GM23248 (cell line): ENCODE measurements at places on chromosomes 7 and 10.

GRCh38 chr7:94877731-94878670, 29.4 kb upstream of the PPP1R9A start:
- DNase-seq = no peak

- no peak for DNase-seq
Measured at GRCh38 chr10:15805395-15806058, 54.8 kb downstream of the MINDY3 start.

DNA sequence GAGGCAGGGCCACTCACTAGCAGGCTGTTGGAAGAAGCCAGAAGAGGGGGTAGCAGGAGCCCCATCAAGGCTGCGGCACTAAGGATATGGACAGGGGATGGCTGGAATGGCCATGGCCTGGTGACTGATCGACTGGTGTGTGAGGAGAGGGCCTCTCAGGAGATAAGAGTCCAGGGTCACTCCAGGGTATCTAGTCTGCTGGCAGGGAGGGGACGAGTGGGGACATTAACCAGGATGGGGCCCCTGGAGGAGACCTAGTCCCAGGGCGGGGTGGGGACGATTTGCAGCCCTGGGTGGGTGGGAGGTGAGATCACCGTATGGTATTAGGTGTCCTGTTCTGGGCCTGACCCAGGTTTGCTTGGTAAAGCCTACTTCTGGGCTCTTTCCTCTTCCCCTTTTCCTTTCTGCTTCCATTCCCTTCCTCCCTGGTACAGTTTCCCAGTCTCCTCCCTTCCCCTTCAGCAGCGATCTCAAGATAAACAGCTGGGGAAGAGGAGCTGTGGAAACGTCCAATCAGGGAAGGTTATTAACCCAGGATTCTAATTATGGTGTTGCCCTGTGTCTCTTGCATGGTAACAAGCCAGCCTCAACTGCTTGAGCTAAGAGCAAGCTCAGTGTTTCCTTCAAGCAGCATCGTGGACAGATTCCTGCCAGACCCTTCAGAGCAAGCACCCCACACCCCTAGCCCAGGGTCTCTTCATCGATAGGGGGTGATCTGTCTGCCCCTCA, 233.2 kb downstream of the RPS24 start:
- DNase-seq = no peak

DNA sequence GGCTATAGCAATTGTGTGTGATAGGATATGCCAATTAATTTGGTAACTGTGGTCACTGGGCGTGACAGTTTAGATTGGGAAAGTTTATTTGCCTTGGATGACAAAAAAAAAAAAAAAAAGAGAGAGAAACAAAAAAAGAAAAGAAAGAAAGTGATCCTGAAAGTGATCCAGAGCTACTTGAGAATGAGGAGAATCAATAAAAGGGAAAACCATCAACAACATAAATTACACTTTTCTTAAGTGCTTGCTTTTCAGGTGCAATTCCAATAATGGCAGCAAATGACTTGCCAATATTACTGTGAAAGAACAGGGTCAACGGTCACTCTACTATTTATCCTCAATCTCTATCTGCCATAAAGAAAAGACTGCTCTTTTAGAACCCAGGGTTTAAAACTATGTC, 191.8 kb upstream of the SEMA3C start:
- no peak for DNase-seq

DNA sequence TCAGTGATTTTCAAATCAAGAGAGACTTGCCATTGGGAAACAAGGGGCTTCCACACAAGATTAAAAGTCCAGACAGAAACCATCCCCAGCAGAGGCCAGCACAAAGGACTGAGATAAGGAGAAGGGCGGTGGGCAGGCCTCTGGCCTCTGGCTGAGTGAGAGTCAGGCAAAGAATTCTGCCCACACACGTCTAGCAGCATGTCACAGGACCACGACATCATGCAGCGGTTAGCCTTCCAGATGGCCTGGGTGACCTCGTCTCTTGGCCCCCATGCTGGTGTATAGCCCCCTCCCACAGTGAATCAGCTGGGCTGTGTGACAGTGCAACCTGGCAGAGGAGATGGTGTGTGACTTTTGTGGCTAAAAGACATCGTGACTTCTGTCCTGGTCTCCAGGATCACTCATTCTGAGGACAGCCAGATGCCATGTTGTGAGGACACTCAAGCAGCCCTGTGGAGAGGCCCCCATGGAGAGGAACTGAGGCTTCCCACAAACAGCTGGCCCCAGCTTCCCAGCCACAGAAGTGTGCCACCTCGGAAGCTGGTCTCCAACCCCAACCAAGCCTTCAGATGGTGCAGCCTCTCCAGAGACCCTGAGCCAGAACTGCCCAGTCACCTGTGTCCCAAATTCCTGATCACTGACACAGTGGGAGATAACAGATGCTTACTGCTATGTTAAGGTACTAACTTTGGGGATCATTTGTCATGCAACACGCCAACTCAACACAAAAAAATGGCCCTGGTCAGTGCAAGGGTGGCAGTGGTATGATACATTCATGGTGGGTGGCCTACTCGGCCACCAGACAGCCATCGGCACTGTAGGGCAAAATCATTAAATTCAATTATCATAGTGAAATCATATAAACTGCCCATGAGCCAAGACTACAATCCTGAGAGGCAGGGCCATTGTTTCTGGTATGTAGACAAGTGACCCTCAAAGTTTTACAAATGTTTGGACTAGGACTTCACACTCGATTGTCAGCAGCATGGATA, 73.2 kb downstream of the TNS3 start:
- no peak for DNase-seq

DNA sequence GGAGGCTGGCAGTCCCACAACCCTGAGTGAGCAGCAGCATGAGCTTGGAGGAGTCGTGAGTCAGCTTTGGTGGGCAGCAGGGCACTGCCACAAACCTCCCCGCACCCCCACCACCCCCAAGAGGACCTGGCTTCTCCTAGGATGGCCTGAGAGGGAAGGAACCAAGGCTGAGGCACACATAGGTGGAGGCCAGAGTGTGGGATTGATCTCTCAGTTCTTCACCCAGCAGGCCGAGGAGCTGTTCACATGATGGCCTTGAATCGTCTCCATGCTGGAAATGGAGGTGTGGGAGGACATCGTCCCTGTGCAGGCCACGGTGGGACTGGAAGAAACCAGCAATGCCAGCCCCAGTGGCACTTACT, 17.4 kb upstream of the GDF10 start:
- no peak for DNase-seq

DNA sequence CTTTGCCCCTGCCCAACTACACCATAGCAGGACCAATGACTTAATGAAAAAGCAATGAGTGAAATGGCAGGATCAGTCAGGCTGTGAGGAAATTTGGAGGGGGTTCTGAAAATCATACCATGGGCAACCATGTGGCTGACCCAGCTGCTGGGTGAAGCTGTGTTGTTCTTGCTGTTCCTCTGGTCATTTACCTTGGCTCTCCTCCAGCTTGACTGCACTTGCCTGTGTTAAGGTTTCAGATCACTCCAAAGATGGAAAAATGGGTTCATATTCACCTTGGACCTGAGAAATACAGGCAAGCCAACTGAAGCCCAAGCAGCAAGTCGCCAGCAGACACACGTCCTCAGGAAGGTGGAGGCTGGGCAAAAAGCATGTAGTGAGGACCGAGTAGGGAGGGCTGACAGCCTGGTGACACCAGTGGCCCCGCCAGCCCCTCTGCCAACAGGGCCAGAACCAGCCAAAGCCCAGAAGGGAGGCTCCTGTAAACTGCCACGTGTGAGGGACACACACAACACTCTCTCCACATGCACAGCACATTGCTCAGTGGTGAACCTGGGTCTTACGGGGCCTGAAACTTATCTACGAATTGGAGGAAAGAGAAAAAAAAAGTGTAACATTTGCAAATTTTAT, 40.1 kb downstream of the PARP12 start:
- no peak for DNase-seq

DNA sequence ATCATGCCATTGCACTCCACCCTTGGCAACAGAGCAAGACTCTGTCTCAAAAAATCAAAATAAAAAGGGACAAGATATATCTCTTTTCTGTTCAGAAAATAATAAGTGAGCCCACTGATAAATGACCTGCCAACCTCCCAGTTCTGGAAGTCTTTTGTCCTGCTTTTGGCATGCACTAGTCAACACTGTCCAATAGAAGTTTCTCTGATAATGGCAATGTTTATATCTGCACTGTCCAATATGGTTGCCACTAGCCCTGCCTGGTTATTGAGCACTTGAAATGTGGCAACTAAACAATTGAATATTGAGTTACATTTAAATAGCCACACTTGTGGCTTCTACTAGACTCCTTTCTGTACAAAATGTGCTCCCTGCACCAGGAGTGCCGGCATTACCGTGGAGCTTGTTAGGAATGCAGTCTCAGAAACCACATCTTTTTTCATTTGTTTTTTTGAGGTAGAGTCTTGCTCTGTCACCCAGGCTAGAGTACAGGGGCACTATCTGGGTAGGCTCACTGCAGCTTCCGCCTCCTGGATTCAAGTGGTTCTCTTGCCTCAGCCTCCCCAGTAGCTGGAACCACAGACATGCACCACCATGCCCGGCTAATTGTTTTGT, 229.7 kb downstream of the CACNB2 start:
- no peak for DNase-seq

DNA sequence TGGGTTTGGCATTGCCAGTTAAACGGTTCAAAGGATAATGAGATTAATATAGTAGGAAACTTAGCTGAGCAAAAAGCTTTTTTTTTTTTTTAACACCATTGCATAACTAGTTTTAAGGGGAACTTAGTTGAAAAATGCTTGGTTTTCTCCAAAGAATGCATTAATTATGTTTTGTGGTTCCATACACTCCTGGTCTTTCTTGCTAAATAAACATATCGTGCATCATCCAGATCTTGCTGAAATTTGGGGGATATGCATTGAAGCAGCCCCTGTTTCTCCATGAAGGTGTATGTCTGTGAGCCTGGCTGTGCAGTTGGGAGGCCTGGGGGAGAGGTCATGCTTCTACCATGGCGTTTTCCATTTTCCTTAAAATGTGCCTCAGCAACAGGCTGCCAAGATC, 558.2 kb upstream of the GALNT17 start:
- no peak for DNase-seq

GRCh38 chr10:31288001-31288400, 31.0 kb upstream of the ZEB1 start:
- no peak for DNase-seq

DNA sequence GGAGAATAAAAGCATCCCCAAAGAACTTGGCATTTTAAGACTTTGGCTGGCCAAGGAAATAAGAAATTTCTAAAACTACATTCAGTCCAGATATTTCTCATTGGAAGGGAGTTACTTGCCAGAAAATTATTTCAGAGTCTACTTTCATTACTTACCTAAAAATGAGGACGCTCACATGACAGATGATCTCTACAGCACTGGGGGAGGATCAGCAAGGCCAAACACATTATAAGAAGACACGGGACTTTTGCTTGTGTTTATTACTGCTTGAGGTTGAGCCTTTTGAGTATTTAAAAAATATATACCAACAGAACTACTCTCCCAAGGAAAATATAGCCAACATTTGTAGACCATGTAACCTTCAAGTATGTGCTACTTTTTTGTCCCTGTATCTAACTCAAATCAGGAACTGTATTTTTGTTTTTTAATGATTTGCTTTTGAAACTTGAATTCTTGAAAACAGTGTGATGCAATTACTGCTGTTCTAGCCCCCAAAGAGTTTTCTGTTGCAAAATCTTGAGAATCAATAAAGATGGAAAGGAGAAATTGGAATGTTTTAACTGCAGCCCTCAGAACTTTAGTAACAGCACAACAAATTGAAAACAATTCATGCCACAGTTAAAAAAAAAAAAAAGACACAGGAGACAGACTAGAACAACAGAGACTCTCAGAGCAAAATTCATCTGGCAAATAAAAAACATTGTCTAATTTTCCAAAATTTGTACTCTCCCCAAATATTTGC, 128.1 kb downstream of the ZNF438 start:
- DNase-seq = no peak

DNA sequence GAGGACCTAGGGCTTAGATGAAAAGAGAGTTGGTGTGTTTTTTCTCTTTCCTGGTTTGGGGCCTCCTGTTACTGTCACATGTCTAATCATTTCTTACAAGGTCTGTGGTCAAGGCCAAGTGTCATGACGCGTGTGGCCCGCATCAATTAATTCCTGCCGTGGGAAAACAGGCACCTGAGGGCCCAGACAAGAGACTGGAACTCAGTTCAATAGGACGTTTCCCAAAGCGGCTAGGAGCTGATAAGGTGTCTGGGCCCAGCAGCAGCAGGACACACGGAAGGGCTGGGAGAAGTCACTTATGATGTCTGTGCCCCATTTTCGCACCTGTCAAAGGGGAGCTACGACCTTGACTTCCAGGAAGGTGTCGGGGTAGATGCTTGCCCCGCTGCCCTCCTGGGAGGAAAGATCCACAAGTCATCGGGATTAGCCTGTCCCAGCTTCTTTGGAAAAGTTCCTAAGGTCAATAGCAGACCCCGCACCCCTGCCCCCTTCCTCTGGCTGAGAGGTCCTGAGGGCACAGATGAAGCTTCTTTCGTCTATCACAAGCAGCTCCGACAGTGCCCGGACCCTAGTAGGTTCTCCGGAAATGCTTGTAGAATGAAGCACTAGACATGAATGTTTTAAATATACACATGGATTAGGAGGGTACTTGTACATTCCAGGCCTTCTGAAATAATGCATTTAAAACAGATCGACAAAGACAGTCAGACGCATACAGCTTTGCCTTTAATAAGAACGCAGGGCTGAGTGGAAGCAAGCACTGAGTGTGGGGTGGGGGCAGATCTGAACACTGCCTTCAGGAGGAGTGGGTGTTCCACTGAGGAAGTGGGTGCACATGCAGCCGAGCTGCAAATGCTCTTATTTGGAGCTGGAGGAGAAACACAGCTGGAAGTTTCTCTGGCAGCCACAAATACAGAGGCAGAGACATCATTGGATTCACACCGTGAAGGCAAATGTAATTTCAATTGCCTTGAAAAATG, 237.5 kb upstream of the GRB10 start:
- no peak for DNase-seq

DNA sequence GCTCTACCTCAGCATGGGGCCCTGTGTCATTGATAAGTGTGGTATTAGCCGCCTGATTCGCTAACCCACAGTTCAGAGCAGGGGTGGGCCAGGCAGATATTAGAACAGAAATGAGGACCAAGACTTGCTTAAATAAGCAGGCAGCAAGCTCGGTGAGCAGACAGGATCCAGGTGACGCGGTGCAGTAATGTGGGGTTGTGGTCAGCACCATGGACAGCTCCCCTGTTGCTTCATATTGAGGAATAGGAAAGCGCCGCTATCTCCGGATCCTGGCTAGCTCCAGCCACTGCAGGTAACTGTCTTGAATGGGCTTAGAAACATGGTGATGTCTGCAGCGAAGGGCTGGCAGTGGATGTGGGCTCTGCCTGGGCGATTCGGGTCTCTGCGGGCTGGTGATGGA, 51.3 kb upstream of the GPR26 start:
- DNase-seq = peak; percentile 67

DNA sequence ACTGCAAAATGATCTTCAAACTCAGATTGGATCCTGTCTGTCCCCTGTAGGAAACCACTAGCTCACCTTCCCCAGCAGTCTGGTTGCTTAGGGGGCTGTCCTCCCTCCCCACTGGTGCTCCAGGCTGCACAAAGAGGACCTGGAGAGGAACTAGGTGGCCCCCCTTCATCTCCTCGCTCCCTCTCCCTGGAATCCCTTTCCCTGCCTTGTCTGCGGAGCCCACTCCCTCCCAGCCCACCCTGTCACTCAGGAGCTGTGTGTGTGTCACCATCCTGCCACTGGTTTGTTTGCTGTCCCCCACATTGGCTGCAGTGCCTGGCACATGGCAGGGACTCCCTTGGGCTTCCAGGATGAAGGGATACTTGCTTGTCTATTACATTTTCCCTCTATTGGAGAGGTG, 35.5 kb upstream of the ZMIZ2 start:
- no peak for DNase-seq

- DNase-seq = peak; percentile 8
Measured at GRCh38 chr10:7449063-7449695, 38.3 kb upstream of the SFMBT2 start.

- peak; percentile 79 for DNase-seq
Measured at GRCh38 chr7:17546592-17546991, 248.1 kb downstream of the AHR start.

- DNase-seq = no peak
Measured at GRCh38 chr10:15374566-15374965, 3.5 kb upstream of the FAM171A1 start.
